ENCODE measurements at places on chromosomes 2 and 18.
A peak's percentile ranks its signal among the peaks of the same experiment; 100 is the strongest.

DNA sequence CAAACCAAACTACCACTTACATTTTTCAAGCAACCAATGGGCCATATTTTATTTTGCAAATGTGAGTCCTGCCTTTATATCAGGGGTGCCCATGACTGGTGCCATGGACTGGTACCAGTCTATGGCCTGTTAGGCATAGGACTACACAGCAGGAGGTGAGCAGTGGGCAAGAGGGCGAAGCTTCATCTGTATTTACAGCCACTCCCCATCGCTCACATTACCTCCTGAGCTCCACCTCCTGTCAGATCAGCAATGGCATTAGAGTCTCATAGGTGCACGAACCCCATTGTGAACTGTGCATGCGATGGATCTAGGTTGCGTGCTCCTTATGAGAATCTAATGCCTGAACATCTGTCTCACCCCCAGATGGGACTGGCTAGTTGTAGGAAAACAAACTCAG, 53.6 kb downstream of the CCDC68 start:
- no peak for DNase-seq

GRCh38 chr18:63378919-63379638, 12.1 kb upstream of the KDSR start:
- DNase-seq = no peak

GRCh38 chr2:224284134-224284946, 117.6 kb downstream of the FAM124B start:
- DNase-seq = no peak

DNA sequence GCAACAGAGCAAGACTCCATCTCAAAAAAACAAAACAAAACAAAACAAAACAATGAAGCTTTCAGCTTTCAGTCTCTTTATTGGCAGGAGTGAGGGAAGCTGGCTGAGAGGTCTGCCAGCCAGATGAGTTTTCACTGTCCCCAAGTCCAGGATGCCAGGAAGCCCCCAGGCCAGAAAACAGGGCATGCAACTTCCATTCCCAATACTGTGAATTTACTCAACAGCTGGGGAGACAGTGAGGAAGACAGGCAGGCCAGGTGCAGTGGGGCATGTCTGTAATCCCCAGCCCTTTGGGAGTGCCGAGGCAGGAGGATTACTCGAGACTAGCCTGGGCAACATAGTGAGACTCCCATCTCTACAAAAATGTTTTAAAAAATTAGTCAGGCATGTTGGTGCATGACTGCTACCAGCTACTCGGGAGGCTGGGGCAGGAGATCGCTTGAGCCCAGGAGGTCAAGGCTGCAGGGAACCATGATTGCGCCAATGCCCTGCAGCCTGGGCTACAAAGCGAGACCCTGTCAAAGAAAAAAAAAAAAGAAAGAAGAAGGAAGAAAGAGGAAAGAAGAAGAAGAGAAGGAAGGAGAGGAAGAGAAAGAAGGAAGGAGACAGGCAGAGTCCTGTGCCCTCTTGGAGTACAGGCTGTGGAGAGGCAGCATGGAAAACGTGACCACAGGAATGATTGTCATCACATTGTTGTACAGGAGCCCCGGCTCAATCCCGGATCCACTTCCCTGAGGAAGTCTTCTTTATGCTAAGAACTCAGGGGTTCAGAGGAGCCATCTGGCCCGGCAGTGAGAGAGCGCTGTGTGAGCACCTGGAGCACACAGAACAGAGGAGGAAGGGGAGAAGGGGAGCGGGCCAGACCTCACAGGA, 29.2 kb upstream of the POMC start:
- peak; percentile 10 for DNase-seq

GRCh38 chr2:188430705-188431104, 139.0 kb downstream of the GULP1 start:
- no peak for DNase-seq

- DNase-seq = no peak
Measured at GRCh38 chr2:198525211-198525969, 721.0 kb downstream of the PLCL1 start.

DNA sequence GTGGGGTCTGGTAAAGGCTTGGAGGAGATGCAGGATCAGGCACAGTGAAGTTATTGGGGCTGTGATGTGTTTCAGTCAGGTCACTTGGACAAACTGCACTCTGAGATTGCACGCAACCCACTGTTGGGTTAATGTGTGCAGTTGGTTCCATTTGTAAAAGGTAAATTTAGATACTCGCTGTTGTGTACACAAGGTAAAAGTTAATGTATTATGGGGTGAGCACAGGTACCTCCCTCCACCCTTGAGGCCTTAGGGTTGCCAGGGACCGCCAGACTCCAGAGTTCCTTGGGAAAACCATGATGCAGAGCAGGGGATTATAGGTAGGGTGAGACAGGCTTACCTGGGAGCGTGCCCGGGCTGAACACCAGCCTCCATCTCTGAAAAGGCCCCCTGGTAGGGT, 20.1 kb downstream of the IMPA2 start:
- no peak for DNase-seq

DNA sequence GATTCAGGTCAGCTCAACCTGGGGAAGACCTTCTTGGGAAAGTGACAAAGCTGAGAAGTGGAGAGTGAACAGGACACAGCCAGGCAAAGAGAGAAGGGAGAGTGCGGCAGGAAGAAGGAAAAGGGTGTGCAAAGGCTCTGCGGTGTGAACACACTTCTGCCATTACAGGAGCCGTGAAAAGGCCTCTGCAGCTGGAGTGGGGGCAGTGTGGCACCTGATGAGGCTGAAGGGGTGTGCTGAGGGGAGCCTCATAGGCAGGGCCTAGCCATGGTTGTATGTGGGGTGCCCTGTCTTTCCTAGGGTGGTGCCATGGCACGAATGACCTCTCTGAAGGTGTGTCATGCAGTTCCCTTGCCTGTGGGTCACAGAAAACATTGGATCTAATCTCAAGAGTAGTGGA, 347.6 kb downstream of the CYRIA start:
- DNase-seq = no peak
